GM12878 (cell line): ENCODE measurements at places on chromosomes 4 and X. TPM values are rescaled to one million over a fixed set of nuclear protein-coding genes. Genes with fewer than 3 reads are reported as not detected.

Gene STPG2
- 0.13 TPM in 1 of 2 replicates, not detected in the other for total RNA-seq

Gene SCML2
- total RNA-seq: 1.5 and 1.9 TPM in 2 replicates

Gene EXOC1L
- not detected in 2 replicates for total RNA-seq

Gene UGT2B10
- total RNA-seq: not detected in 2 replicates

Gene SMIM10L2A
- total RNA-seq: 0.03 TPM in 2 replicates

Gene CXCL10
- 1.3 and 2.2 TPM in 2 replicates for total RNA-seq

Gene MTMR8
- 3.0 and 3.3 TPM in 2 replicates for total RNA-seq

Gene MAGEA12
- not detected in 2 replicates for total RNA-seq

Gene PCYT1B
- total RNA-seq: 0.08 and 0.10 TPM in 2 replicates

Gene MAEA
- total RNA-seq: 61.7 and 63.1 TPM in 2 replicates

Gene PFKFB1
- 0.35 and 0.38 TPM in 2 replicates for total RNA-seq

DNA sequence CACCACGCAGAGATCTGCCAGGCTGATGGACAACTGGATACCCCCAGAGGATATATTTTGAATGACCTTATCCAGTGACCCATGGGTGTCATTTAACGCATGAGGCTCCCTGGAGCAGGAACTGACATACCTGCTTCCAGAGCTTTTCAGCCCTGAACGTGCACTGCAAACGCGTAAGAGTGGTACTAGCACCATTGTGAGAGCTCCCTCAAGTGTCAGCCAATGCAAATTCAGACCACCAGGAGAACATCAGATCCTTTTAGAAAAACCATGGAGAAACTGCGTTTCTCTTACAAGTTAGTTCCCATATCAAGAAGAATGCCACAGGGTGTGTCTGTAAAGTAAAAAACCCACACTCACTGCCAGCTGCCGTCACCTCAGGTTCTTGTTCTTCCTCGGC is 7.3 kb downstream of the TREX2 start:
- no peak for DNase-seq

DNA sequence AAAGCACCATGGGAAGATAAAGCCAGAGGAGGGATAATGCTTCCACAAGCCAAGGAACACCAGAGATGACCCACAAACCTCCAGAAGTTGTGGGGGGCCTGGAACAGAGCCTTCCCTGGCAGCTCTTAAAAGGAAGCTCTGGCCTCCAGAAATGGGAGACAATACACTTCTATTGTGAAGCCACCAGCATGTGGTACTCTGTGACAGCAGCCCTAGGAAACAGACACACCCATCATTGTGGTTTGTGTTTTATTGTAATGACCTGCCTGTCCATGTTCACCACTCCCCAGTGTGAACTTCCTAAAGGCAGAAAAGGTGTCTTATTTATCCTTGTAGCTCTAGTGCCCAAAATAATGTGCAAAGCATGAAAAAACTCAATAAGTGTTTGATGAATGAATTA is 264.1 kb upstream of the GATB start:
- no peak for DNase-seq

DNA sequence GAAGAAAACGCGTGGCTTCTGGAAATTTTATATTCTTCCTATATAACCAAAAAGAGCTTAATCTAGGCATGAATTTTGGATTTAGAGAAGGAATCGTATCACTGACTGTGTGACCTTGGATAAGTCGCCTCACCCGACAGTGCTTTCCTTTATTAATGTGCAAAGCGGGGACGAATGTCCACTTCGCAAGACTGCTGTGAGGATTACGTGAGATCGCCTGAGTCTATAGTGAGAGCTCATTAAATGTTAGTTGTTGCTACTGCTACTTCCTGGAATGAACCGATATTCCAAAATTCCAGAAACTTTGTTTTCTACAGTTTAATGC is 448 bp upstream of the TBC1D8B start:
- no peak for DNase-seq

DNA sequence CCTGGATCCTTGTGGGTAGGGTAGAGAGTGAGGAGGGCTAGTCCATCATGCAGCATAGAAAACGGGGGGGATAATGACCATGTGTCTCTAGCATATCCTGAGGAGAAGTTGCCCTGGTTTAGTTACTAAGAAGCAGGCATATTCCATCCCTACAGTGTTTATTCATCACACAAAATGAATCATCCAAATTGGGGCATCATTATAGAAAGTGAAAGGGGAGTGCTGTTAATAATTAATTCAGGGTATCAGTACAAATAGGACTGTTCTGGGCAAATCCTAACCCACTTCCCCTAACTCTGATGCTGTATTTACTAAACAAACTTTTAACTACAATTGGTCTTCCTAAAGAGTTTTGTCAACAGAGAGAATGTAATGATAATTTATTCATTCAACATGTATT is 281.1 kb upstream of the ARX start:
- DNase-seq: no peak

DNA sequence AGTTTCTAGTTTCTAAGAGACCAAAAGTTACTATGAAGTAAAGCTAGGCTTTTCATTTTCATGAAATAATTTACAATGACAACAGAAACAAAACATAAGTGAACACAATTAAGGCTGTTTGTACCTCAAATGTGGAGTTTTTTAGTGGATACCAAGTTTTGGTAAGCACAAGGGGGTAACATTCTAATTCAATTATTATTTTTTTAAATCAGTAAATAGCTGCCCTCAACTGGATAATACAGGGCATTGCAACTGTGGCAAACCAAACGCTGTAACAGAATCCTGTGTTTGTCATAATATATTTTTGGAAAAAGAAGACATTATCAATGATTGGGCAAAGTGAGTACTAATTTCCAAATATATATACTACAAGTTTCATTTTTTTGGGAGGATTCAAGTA is 150.3 kb downstream of the FBXW7 start:
- no peak for DNase-seq

DNA sequence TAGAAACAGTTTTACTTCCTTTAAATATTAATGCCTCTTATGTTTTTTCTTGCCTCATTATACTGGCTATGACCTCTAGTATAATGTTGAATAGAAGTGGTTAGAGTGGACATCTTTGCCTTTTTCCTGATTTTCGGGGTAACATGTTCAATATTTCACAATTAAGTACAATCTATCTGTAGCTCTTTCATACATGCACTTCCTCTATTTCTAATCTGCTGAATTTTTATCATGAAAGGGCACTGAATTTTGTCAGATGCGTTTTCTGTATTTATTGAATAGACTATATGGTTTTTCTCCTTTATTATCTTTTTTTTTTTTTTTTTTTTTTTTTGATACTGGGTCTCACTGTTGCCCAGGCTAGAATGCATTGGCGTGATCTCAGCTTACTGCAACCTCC is 29.0 kb downstream of the MECP2 start:
- DNase-seq: no peak

GRCh38 chr4:142238589-142238988 is 602.2 kb downstream of the IL15 start:
- no peak for DNase-seq

- no peak for DNase-seq
Measured at GRCh38 chrX:19579485-19579884, 64.2 kb upstream of the MAP3K15 start.

DNA sequence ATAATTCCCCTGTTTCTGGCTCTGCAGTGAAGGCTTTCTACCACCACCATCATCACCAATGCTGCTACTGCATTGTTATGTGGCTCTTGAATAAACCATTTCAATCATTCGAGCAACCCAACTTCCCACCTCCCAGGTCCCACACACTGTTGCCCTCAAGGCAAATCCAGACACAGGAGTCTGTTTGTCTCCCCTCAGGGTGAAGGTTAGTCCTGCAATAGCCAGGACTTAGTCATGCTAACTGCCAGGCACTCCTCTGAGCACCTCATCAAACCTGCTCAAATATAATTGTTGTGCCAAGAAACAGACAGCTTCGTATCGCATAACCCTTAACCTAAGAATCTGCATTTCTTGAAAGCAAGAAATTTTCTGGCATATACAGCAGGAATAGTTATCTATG is 213.2 kb downstream of the KDR start:
- no peak for DNase-seq

GRCh38 chr4:189374176-189374575 is 566.5 kb upstream of the FRG1 start:
- no peak for DNase-seq

GRCh38 chr4:83618431-83618830 is 82.5 kb downstream of the GPAT3 start:
- no peak for DNase-seq

- DNase-seq: no peak
Measured at GRCh38 chrX:18415386-18415785, 10.0 kb upstream of the CDKL5 start.

GRCh38 chrX:39983715-39984114 is 114.0 kb downstream of the BCOR start:
- no peak for DNase-seq

DNA sequence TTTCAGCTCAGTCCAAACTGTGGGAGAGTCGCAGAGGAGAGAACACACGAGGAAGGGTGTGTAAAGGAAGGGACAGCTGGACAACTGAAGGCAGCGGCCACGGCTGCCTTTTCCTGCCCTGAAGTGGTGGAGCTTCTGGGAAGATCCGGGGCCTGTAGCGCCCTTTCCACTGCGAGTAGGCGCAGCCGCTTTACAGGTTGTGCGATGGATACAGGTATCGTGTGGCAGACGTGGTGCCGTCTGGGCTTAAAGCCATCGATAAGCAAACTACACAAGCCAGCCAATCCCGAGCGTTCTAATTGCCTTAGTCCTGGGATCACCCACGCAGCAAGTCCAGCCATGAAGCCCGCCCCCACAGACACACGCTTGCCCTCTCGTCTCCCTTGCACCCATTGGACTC is 15.4 kb downstream of the NKX6-1 start:
- no peak for DNase-seq

- no peak for DNase-seq
Measured at GRCh38 chrX:107741404-107741790, 34.2 kb downstream of the TSC22D3 start.

GRCh38 chr4:116881077-116881476 is 204.3 kb downstream of the TRAM1L1 start:
- no peak for DNase-seq

DNA sequence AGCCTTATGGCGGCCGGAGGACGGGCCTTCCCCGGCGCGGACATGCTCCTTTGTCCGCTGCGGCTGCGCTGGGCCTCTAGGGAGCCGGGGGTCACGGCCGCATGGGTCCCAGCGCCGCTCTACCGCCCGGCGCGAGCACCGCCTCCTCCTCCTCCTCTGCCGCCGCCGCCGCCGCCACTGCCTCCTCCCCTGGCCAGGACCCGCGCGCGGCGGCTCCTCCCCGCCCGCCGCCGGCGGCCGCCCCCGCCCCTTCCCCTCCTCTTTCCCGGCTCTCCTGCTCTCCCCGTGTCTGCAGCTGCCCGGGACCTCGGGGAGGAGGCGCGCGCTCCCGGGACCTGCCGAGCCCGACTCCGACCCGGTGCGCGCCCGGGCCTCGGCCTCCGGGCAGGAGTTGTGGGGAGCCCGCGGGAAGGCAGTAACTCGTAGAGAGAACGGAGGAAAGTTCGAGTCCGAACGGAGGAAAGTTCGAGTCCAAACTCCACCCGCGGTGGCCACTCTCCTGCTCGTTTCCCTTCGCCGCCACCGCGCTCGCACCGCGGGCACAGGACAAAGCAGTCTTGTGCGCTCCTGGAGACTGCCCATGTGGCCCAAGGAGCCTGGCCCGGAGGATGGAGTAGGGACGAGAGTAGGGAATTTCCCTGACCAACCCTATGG is at the start of gene ADGRA3:
TSS of gene ADGRA3 (minus strand) at position 179 of the 654 bp plus-strand sequence. CDS start 282 bp downstream, outside the sequence.
- DNase-seq: no peak

DNA sequence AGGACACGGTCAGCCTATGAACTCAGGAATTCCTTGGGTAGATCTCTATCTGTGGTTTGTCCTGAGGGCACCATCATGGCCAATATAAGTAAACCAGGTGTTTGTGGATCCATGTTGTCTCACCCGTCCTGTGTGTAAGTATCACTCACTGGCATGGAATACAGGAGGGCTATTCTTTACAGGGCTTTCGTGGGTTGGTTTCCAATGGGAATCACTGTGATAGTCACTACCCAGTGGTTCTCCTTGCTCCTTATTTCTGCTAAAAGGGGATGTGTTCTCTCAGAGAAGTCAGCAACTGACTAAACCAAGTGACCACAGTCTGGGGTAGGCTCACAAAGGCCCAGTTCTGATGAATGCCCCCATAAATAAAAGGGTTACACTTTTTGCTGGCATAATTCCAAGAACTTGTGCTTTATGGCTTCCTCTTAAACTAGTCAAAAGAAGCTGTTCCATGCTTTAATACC is 236.7 kb upstream of the JADE1 start:
- DNase-seq: no peak

GRCh38 chrX:22699581-22700091 is 300.1 kb upstream of the DDX53 start:
- DNase-seq: no peak

DNA sequence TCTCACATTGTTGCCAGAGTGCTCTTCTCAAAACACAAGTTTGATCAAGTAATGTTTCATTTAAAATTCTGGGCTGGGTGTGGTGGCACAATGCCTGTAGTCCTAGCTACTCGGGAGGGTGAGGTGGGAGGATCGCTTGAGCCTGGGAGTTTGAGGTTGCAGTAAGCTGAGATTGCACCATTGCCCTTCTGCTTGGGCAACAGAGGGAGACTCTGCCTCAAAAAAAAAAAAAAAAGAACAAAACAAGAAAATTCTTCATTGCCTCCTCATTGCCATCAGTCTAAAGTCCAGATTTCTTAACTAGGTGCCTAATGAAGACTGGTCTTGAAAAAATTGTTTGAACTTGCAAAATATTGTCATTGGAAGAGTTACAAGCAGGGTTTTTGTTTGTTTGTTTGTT is 120.1 kb downstream of the MFAP3L start:
- no peak for DNase-seq

GRCh38 chr4:162499478-162499877 is 335.7 kb upstream of the FSTL5 start:
- DNase-seq: no peak

DNA sequence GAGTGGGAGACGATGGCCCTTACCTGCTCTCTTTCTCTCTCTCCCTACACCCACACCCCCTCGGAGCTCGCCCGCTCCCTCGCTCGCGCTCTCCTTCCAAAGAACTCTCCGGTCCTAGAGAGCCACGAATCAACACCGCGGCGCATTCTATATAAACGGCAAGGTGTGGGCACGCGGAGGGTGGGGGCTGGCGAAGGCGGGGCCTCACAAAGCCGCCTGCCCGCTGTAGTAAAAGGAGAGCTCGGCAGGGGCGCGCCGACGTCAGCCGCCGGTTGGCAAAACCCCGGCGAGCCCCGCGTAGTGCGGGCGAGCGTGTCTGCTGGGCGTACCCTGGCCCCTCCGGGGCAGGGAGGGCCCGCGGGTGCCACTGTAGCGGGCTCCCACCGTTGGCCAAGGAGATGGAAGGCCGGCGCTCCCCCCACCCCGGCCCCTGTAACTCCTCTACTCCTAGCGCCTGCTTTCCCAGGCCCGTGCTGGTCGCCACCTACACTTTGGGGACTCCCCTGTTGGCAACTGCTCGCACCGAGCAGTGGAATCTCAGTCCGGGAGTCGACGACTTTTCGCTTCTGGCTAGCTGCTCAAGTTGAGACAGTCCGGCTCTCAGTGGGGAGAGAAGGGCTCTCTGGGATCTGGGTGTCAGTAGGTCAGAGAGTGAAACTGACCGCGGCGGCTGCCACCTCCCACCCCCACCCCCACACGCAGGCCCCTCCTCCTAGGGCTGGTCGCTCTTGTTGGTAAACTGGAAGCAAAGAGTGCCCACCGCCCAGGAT is 325.5 kb upstream of the F9 start:
- no peak for DNase-seq
